ENCODE measurements at places on chromosomes 6 and 20.

- no peak for DNase-seq
These were observed 9.4 kb downstream of the SNX9 start for GRCh38 chr6:157832250-157832967.

DNA sequence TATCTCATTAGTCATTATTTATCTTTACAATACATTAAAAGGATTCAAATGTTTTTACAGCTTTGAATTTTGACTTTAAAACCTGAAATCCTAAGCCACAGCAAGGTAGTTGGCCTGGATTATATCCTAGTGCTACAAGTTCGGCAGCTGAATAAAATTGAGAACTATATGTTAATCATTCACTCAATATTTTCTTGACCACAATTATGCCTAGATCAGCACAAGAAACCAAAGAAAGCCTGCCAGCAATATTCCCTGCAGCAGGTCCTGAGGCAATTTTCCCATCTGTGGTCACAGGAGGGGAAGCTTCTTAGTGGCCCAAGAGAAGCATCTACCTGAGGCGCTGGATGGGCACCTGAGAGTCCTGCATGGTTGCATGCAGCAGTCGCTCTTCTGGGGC is 183.5 kb downstream of the GMDS start:
- no peak for DNase-seq

DNA sequence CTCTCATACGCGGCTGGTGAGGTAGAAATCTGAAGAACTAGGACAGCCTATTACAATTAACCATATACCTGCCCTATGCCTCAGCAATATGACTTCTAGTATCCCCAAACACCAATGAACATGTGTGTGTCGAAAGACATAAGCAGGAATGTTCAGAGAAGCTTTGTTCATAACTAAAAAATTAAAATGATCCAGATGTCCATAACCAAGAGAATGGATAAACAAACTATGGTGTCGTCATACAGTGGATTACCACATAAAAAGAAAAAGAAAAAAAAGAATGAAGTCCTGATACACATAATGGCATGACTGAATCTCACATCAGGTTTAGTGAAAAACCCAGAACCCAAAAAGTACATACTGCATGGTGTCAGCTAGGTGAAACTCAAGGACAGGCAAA is 73.9 kb downstream of the MDN1 start:
- no peak for DNase-seq

DNA sequence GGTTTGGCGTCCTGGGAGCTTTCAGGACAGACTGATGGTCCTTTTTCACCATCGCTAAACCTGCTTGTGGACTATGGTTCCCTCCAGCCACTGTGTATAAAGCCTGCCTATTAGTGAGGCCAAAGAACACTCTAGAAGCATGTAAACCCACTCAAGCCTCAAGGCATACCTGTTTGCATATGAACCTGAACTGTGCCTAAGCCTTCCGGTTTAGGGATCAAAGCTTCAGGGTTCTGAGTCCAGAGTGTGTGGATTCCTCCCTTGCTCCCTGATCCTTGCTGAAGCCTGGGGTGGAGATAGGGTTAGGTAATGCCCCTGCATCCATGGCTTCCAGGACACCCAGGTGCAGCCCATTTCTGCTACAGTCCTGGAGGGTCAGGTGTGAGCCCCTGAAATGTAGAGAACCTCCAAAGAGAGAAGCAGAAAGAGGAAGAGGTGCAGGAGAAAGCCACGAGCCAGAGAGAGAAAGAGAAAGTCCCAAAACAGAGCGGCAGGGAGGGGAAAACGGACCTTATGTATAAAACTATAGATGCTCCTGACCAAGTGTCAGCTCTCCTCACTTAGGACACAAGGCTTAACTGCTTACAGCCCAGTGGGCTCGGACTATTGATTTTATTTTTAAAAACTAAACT is 93.3 kb downstream of the SCML4 start:
- DNase-seq, result no peak

- DNase-seq, result peak; percentile 16
These were observed 48.6 kb downstream of the SLC2A10 start for GRCh38 chr20:46757754-46758678.

DNA sequence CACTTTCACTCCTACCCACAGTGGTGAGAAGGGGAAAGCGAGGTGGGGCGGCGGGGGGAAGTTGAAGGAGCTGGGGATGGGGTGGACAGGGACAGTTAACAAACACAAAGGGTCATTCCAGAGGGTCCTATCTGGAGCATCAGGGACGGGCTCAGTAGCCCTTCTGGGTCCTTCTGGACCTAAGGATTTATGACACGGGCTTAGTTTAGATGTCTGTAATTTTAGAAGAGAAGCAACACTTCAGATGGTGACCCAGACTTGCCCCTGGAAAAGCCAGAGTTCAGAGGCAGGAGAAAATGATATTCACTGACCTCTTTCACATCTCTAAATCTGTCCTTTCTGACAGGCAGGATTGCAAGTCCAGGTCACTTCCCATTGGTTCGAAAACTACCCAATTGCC is 36.3 kb downstream of the PDE10A start:
- DNase-seq, result no peak

GRCh38 chr6:46175976-46176375 is 5.2 kb upstream of the ENPP5 start:
- DNase-seq, result no peak

DNA sequence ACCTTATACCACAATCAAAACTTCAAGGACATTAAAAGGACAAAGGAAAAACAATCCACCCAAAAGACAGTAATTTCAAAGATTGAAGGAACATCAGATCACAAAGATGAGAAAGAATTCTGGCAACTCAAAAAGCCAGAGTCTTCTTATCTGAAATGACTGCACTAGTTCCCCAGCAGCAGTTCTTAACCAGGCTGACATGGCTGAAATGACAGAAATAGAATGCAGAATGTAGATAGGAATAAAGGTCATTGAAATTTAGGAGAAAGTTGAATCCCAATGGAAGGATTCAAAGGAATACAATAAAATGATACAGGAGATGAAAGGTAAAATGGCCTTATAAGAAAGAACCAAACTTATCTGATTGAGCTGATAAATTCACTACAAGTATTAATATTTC is 231.4 kb downstream of the CD109 start:
- no peak for DNase-seq

- no peak for DNase-seq
These were observed 593.4 kb upstream of the JAG1 start for GRCh38 chr20:11267131-11267761.

DNA sequence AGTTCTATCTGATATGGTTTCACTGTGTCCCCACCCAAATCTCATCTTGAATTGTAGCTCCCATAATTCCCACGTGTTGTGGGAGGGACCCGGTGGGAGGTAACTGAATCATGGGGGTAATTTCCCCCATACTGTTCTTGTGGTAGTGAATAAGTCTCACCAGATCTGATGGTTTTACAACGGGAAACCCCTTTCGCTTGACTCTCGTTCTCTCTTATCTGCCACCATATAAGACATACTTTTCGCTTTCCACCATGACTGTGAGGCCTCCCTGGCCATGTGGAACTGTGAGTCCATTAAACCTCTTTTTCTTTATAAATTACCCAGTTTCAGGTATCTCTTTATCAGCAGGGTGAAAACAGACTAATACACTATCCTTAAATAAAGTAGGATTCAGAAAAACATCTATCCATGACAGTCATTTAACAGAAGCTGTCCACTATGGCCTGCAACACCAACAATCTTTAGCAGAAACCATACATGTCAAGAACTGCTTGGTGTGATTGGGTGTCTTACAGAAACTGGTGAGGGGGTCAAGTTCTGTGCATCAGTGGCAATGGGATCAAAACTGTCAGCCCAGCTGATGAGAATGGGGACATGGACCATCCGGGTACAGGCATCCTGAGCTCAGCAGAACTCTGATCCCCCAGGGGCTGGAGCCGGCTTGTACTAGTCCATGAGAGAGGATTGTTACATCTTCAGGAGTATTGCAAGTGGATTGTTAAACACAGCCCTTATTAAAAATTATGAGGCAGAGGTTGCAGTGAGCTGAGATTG is 59.2 kb downstream of the SCML4 start:
- no peak for DNase-seq

- no peak for DNase-seq
These were observed 37.0 kb downstream of the PRDM1 start for GRCh38 chr6:106122938-106123656.

DNA sequence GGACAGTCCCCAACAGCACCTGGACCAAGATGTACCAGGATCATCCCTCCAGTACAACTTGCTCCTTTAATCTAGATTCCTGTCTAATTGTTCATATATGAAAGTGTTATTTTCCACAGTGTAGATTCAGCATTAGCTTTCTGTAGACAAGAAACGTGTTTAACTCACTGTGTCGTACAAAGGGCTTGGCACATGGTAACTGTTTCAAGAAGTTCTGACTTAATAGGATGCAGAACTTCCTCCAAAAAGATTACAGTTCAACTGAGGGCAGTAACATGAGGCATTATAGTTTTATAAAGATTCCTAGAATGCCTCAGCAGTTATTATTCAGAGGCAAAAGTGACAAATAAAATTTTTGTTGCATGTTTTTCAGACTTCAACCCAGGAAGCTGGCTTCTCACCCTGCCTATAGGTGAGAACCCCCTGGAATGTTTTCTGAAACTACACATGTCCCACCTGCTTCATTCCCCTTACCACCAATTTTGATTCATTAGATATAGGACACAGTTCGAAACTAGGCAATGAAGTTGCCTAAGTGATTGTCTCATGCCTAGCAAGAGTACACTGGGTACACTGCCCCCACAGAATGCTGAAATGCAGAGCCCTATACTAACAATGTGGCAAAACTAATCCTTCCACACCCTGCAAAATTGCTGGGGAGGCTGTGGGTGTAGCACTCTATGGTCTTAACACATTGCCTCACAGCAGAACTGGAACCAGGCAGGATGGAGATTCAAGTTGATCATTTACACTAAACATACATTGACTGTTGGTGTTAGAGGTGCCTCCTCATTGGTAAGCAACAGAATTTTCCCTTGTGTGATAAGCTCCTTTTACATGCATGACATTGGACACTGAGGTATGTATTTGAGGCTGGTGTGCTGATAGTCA is 22.6 kb upstream of the SH3BGRL2 start:
- no peak for DNase-seq

DNA sequence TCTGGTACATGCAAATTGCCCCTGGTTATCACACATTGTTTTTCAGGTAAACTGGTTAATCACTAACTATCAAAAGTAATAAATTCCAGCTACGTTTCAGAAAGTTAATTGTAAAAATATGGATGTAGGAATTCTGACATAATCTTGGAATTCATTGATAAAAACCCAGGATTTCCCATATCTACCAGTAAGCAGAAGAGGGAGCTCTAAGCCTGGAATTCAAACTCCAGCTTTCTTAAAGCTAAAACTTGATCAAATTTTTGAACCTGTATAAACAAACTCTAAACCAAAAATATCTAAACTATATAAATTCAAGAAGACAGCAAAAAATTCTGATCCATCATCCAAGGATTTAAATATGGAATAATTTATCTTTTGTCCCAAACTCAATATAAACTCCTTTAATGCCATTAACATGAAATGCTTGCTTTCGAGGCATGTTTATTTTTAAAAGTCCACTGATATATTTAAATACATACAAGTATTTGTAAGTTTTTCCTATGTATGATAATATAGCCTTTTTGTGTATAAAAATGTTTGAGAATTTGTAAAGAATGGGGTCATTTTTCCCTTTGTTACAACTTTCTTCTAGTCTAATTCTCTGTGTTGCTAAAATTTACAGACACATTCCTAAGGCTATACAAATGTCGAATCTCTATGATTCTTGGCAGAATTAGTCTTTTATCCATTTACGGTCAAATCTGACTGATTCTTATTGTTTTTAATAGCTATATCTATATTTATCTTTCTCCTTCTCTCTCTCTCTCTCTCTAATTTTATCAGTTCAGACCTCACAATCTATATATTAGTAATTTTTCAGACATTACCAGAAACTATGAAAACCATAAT is 91.4 kb upstream of the RNF217 start:
- no peak for DNase-seq

DNA sequence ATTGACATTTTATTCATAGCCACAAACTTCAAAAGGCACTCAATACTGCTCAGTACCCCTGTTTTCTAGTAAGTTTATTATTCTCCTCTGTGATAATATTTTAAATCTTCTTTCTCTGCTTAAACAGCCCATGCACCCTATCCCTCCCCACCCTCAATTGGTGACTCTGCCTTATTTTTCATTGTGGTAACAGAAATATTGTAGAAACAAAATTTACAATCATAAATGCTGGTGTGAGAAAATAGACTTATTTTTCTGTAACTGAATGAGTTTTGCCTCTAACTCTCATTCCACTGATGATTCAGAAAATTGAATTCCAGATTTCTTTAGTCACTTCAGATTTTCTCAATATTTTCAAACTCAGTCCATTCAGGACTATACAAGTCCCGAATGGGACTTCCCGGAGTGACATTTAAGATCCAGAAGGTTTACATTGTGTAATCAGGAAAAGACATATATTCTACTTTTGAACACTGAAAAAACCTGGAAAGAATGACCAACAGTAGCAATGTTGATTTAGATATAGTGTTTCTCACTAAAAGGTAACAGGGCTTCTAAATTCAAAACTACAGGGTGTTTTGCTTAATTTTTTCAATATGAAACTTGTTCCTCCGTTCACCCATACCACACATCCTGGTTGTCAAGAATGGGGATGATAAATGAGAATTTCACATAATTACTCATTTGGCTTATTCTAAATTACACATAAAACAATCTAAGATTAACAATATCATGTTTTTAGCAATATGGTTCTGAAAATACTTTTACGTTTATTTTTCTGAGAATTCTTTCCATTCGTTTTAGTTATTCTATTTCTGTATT is 34.8 kb upstream of the UST start:
- DNase-seq, result no peak

GRCh38 chr6:169752074-169752623 is 727 bp downstream of the ERMARD start:
- DNase-seq, result no peak

DNA sequence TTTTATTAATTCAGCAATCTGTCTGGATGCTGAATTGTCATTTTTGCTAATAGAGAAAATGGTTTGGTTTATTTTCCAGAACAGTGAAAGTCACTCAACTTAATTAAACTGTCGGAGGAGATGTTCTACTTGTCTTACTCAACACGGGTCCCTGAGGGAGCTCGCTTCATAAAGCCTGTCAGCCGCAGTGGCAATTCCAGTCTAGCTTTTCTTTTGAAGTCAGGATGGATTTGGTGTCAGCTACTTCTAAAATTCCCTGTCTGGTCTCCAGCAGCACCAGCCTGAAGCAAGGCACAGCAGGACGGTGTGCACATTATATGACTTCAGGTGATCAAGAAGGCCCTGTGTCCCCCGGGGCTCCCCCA is 261.5 kb downstream of the SLC24A3 start:
- no peak for DNase-seq

Measured in anterior cingulate cortex (tissue), 58 donors.